ENCODE measurements at places on chromosomes 16 and 17.
A peak's percentile ranks its signal among the peaks of the same experiment; 100 is the strongest.

DNA sequence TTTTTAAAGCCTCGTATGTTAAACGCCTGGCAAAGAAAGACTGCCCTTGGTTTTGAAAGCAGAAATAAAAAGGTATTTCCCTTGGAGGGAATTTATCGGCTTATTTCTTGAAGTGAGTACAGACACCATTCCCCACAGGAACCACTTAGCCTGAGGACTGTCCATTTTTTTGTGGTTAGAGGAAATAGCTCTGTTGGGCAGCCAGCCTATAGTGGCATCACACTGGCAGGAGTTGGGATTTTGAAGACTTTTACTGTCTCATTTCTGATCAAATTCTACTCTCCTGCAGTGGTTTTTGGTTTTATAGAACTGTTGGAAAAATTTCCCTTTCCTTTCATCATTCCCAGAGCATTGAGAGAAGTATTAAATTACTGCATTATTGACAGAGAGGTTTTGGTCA is 34.1 kb upstream of the CDC6 start:
- DNase-seq: peak; percentile 31

- peak; percentile 24 for DNase-seq
These were observed 119.6 kb downstream of the CA4 start for GRCh38 chr17:60269417-60269816.

DNA sequence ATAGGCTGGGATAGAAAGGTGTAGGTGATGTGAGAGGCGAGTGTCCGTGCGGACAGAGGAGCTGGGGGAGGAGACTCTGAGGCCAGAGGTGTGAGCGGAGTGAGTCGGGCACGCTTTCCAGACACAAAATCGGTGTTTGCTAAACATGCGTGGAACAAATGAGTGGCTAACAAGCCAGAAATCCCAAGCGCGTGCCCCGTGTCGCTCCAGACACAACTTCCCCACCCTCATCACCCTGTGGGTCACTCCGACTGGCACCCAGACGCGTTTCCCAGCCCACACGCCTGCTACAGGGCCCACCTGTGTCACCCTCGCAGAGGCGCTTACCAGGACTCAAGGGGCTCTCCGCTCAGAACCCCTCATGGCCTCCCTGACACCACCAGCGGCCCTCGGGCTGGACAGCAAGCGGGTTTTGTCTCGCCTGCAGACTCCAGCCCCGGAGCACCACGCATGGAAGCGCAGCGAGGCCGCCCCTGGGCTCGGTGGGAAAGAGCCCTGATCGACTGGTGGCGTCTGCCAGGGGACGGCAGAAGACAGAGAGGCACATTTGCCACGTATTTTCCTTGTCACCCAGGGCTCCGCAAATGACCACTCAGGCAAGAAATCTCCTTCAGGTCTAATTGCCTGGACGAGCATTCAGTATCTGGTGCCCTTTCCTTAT is 6.0 kb upstream of the RPH3AL start:
- no peak for DNase-seq

DNA sequence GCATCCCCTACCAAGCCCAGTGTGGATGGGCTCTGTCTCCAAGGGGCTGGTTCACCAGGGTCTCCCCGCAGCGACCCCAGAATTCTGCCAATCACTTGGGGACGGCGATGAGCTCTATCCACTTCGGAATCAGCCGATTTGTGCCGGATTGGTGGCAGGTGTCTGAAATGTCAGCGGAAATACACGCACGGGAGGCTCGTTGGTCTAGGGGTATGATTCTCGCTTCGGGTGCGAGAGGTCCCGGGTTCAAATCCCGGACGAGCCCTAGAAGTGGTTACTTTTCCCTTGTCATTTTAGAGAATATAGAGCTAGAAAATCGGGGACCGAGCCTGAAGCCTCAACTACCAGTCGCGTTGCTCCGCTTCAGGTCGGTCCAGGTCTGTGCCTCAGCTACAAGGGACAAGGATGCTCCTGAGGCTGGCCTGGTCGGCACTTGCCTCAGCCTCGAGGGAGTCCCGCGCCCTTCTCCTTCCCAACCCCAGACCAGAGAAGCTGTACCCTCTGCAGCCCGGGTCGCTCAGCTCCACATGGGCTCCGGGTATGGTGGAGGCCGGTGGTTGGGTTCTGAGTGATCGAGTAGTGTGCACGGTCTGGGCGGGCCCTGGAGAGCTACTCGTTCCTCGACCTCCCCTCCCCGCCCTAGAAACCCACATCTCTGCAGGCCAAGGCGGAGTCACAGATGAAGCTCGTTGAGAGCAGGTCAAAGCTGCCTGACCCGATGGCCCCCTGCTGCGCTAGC is 16.0 kb upstream of the OR1F1 start:
- DNase-seq: peak; percentile 29

GRCh38 chr17:1830288-1830687 is 483 bp downstream of the RPA1 start:
- peak; percentile 3 for DNase-seq

DNA sequence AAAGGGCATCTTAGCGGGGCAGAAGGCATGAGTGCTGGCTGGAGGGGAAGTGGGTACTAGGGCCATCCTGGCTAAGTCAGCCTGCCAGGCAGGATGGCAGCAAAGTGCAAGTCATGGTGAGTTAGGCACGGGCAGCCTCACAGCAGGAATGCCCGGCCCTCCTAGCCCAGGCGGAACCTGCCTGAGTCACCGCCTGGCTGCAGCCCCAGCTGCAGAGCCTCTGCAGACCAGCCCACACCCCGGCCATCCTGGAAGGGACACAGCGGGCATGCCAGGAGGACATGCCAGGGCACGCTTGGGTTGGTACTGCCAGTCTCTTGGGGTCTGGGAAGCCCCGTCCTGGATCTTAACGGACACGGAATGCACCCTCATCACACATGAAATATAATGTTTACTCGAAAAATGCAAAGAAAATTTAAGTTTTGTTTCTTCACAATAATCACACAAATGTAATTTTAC is 5.0 kb upstream of the ALDH3A1 start:
- DNase-seq: peak; percentile 86

- DNase-seq: peak; percentile 91
These were observed 102.6 kb downstream of the ZNF778 start for GRCh38 chr16:89319886-89320781.

DNA sequence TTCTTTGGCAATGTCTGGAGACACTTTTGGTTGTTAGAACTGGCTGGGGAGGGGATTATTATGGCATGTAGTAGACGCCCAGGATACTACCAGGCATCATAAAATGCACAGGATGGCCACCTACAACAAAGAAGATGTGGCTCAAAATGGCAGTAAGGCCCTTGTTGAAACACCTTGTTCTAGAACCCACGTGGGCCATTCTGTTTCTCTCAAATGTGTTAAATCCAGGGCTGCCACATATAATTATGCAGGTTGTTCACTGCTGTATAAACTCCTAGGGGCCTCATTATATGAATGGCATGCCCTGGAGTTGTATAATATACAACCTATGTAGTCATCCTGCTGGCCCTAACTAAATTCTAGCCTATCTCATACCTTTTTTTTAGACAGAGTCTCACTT is 123.5 kb upstream of the HAS3 start:
- no peak for DNase-seq

- no peak for DNase-seq
These were observed 1545.0 kb upstream of the GOT2 start for GRCh38 chr16:60279061-60279665.

- DNase-seq: no peak
These were observed 4.9 kb downstream of the NR1D1 start for GRCh38 chr17:40095351-40095943.

DNA sequence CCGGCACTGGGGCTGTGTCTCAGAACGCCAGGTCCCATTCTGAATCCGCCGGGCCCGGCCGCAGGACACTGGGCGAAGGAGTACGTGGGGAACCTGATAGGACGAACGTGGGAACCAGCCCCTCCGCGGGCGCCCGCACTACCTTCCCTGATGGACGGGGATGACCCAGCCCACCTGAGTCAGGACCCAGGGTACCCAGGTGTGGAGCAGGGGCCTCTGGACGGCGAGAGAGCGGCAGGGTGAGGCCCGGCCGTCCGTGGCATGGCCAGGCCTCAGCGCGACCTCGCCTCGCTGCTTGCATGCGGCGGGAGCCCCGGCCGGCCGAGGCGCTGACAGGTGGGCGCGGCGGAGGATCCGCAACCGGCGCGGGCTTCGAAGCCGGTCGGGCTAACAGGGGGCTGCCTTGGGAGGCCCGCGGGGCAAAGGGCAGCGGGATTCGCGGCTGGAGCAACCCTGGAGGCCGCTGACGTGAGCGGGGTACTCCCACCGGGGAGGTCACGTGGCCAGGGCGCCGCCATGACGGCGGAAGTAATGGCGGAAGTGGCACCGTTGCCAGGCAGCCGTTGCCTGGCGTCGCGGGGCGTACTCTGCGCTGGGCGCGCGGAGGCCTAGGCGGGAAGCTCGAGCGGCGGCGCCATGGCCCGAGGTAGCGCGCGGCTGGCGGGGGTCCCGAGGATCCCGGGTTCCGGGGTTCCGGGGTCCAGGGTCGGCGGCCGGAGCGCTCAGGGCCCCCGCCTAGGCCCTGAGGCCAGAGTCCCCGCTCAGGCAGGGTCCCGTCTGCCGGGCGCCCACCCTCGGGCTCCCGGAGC is at the start of gene WDR90:
TSS of gene WDR90 (plus strand) at position 585 of the 809 bp plus-strand sequence. CDS start at position 637, 52 bp downstream.
- DNase-seq: peak; percentile 91

GRCh38 chr17:63552211-63552610 is 1.9 kb downstream of the DCAF7 start:
- peak; percentile 37 for DNase-seq

DNA sequence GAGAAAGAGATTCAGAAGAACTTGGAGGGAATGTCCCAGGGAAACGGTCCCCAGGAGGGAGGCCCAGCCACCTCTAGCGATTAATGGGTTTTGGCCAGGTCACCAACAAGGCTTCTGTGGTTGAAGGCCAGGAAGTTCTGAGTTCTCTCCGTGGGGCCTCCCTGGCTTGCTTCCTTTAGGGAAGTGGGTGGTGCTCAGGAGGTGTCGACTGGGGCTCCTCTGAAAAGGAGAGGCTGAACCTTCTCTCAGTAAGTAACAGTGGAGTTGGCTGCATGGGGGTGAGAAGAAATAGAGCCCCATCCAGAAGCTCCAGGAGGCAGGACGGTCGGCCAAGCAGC is 77.1 kb upstream of the GSE1 start:
- peak; percentile 49 for DNase-seq

DNA sequence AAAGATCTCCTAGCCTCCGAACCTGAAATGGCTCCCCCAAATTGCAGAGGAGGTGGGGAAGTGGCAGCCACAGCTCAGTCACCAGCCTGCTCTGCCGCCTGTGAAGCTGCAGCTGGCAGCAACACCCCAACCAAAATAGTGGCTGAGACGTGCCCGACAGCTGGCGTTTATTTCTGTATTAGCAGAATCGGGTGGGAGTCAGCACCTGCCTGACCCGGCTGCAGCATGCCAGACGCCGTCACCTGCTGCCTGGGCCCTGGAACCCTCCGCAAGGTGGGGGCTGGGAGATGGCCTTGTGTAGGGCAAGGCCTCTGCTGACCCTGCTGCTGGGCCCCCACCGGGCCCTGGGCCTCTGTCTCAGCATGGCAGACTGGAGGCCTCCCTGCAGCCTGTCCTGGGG is 17.5 kb upstream of the PABPN1L start:
- DNase-seq: no peak

DNA sequence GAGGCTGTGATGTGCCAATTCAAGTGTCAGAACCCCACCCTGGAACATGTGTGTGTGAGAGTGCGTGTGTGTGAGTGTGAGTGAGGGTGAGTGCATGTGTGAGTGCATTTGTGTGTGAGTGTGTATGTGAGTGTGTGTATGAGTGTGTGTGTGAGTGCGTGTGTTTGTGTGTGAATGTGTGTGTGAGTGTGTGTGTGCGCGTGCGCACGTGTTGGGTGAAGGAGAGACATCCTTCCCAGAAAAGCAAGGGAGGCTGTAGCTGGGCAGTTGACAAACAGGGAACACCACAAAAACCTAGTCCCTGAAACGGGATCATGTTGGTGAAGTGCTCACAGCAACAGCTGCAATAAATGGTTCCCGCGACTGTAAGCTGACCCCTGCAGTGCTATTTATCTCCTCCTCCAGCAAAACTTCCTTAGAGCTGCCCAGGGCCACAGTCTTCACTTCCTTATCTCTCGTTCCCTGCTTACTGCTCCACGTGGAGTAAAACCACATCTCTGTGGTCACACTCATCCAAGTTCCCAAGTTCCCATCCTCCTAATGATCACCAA is 40.1 kb upstream of the RPL38 start:
- no peak for DNase-seq

GRCh38 chr17:55585629-55586028 is 74.4 kb upstream of the SMIM36 start:
- DNase-seq: no peak

DNA sequence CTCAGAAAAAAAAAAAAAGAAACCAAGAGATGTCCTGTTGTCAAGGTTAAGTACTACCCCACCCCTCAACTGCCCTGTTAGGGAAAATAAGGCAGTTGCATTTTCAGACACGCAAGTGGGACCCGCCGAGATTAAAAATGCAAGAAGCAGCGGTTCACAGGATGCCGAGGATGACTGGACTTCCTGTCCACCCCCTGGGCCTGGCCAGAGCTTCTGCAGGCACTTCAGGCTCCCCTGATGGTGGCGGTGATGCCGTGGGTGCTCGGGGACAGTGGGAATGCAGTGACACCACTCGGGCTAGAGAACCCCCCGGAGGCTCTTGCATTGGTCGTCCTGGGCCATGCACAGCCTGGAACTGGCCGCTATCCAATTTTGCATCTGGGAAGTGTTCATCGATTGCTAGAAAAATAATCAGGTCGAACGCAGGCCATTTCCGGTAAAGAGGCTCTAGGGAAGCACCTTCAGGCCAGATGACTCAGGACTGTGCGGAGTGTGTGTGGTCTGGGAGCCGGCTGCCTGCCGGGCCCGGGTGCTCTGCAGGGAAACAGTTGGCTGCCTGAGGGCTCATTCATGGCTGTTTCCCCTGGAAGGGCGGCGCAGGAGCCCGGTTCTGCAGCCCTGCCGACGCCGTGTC is 13.4 kb upstream of the CRISPLD2 start:
- peak; percentile 97 for DNase-seq

DNA sequence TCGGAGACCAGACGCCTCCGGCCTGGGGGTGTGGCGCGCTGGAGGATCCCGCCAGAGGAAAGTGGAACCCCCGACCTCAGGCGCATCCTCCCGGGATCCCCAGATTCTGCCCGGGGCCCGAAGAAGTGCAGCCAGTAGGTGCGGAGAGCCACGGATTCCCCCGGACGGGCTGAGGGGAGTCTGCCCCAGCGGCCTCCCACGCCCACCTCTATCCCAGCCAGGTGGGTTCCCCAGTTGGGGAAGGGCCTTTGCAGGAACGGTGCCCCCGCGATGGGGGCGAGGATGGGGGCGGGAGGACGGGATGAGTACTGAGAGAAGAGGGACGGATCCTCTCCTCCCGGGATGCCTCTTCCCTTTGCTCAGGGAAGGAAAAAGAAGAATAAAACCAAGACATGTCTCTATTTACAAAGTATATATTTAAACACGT is 5.1 kb downstream of the CBX8 start:
- no peak for DNase-seq

GRCh38 chr16:68676113-68676860 is 31.2 kb downstream of the CDH3 start:
- DNase-seq: peak; percentile 29

DNA sequence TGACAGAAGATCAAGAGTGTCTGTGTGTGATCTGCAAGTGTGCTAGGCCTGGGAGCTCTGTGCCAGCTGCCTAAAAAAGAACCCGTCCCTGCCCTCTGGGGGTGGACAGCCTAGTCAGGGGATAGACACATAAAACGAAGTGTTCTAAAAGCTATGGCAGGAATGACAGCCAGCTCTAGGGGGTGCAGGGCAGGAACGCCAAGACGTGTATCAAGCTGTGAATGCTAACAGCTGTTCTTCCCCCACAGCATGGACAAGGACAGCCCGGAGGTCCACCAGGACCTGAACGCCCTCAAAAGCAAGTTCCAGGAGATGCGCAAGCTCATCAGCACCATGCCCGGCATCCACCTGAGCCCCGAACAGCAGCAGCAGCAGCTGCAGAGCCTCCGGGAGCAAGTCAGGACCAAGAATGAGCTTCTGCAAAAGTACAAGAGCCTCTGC is 5.1 kb downstream of the RASD1 start:
- no peak for DNase-seq

All from EH (cell line).